ENCODE measurements at places on chromosomes 16 and 17.

GRCh38 chr17:10624969-10625368, 32.1 kb downstream of the MYH3 start:
- no peak for DNase-seq

- DNase-seq, result no peak
Measured at GRCh38 chr17:21268596-21269188, 15.5 kb upstream of the NATD1 start.

DNA sequence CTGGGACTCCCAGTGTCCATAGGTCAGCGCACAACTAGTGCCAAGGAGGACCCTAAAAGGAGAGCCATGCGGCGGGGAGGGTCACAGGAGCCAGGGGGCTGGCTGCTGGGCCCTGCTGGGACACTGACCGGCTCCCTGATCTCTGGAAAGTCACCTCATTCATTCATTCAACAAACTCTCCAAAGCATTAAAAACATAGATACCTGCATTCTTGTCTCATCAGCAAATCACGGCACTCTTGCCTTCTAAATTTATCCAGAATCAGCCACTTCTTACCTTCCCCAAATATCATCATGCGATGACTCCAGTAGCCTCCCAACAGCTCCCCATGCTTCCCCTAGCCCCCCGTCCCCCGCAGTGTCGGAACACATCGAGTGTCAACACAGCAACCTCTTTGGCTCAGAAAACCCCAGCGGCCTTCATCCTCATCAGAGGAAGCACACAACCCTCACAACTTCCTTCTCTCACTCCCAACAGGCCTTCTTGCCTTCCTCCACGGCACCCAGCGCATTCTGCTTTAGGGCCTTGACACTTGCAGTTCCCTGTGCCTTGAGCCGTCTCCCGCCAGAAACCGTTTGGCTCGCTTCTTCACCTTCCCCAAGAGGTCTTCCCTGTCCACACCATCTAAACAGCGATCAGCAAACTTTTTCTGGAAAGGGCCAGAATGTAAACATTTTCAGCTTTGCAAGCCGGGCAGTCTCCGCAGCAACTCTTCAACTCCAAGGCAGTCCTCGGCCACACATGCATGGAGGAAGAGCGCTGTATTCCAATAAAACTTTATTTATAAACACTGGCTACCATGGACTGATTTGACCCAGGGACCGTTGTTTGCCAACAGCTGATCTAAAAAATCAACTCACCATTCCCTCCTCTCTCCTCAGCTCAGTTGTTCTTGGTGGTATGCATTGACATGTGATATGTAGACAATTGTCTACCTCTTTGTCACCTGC, 119.5 kb upstream of the TNRC6C start:
- DNase-seq, result no peak

- no peak for DNase-seq
Measured at GRCh38 chr17:38324141-38324697, 19.5 kb downstream of the GPR179 start.

GRCh38 chr17:49487183-49487582, 7.9 kb upstream of the NGFR start:
- DNase-seq, result no peak

DNA sequence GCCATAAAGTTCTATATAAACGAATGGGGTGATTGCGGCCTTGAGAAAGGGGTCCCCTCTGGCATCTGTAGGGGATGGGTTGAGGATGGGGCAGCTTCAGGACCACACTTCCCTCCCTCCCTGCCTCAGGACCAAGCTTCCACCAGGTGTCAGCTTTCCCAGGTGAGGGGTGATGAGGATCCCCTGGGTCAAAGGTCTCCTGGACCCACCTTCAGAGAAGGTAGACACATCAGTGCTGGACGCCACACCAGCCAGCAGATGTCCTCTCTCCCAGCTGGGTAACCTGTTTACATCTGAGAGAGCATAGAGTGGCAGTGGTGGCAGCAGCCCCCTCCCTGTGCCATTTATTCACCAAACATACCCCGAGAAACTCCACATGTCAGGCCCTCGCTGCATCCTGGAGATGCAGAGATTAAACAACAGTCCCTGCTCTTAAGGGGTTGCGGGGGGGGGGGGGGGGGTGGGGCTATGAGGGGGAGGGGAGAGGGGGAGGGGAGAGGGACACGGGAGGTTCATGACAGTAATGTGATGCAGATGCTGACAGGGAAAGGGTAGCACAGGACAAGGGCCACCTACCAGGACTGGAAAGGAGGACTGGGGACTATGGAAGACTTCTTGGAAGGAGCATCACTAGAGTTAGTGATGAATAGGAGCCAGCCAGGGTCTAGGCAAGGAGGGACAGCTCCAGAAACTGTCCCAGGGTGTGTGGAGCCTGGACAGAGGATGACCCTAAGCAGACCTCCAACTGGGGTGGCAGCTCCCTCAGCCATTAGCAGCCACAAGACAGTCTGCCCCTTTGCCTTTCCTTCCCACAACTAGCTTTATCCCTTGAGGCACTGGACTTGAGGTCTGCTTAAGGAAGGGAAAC, 5.0 kb downstream of the PROCA1 start:
- DNase-seq, result no peak

GRCh38 chr17:10812674-10813073, 8.8 kb upstream of the TMEM238L start:
- no peak for DNase-seq

- DNase-seq, result no peak
Measured at GRCh38 chr17:41769346-41769862, 17.1 kb downstream of the JUP start.

DNA sequence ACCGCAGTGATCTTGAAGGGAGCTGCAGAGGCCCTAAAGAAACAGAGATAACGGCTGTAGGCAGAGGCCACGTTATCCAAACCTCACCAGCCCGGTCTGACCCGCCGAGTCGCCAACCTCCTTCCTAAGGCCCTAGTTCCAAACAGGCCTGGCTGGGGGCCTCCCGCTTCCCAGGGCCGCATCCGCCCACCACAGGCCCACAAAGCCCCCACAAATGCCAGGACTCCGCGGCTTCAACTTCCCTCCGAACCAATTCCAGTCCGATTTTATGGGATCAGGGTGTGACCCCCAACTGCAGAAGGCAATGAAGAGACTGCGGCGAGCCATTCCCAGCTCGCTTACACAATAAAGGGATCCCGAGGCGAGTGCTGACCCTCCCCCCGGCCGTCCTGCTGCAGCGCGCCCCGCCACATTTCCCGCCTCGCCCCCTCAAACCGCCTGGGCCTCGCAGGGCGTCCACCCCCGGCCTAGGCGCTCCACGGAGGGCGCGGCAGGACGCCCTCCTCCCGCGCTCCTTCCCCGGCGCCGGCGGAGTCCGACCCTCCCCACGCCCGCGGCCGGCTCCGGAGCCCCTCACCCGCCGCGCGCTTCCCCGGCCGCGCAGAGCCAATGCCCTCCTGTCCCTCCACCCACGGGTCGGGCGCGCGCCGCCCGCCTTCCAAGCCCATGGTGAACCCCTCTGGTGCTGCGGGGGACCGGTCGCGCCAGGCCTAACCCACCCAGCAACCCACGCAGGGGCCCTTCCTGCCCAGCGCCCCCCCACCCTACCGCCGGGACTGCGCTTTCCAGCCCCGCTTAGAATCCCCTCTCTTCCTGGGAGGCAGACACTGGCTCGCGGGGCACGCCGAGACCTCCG, 926 bp downstream of the MYH10 start:
- DNase-seq, result peak; percentile 25

DNA sequence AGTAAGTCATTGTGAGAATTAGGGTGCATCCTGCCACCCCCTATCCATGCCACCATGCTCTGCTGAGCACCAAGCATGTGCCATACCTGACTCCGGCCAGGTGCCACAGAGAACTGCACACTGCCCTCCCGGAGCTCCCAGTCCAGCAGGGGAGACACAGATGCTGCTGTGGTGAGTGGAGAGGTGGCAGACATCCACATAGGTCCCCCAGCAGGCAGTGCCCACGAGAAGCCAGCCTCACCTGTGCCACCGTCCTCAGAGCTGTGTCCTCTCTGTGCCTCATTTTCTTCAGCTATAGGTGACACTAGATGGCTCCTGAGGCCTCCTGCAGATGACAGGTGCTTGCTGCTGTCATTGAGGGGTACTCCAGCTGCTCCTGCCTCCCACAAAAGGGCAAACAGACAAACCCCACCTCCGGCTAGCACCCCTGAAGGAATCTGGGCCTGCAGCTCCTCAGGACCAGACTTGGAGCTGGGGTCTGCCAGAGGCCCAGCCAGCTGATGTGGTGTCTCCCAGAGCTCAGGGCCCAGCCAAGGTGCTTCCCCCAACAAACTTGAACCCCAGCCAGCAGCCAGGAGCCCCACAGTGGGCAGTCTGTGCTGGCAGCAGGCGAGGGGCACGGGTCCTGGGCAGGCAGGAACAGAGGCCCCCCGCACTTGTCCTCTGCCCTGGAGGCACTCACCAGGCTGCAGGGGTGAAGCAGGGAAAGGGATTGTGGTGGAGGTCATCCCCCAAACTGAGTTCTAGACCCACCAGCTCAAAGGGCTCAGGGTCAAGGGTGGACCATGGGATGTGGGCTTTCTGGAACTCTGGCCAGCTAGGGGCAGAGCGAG, 17.1 kb downstream of the FOXJ1 start:
- DNase-seq, result no peak

DNA sequence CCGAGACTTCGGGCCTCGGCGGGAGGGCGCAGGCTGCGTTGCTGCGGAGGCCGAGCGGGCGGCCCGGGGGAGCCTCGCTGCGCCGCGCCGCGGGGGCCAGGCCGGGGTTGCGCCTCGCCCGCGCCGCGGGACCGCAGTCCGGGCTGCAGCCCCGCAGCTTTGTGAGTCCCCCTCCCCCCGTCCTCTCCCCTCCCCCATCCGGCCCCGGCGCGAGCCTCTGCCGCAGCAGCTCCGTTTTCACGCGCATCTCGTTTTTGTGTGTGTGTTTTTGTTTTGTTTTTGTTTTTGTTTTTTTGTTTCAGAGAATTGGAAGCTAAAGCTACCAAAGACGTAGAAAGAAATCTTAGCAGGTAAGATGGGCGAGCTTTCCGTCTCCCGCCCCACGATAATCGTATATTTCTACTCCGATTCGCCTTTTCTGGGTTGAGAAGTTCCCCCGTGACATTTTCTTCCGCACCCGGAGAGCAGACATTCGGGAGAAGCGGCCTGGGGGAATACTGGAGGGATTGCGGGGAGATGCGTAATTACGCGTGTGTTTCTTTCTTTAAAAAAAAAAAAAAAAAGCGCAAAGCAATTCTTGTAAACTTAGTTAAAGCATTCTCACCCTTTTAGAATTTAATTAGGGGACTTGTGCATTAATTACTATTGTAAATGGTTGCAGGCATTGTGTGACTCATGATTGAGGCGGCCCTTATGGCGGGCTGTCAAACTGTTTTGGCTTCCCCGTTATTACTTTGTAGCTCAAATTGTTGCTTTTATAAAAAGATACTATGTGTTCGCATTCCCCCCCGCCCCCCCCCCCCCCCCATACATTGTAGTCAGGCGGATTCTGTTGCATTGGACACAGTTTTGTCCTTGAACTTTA, 732 bp downstream of the TNRC6A start:
- no peak for DNase-seq

GRCh38 chr16:19766988-19767387, 48.9 kb downstream of the IQCK start:
- no peak for DNase-seq

GRCh38 chr16:72311426-72311825, 139.5 kb upstream of the PMFBP1 start:
- DNase-seq, result no peak

- no peak for DNase-seq
Measured at GRCh38 chr16:89697616-89698331, 3.7 kb downstream of the SPATA2L start.

- DNase-seq, result no peak
Measured at GRCh38 chr17:35011671-35012216, 31.4 kb downstream of the LIG3 start.

DNA sequence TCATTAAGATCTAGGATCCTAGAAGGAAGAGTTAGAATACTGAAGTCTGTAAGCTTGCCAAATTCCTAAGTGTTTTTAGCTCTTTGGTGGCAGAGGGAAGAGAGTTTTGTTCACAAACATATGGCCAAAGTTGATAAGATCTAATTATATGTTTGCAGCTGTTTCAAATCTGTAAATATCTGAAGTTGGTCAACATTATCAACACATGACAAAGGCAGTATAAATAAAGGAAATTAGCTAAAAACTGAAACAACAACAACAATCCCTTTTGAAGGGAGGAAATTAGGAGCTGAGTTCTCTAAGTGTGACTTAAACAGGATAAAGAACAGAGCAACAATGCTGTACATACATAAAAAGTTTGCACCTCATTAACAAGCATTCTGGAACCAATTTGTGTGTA, 208.7 kb downstream of the KCNJ2 start:
- no peak for DNase-seq

DNA sequence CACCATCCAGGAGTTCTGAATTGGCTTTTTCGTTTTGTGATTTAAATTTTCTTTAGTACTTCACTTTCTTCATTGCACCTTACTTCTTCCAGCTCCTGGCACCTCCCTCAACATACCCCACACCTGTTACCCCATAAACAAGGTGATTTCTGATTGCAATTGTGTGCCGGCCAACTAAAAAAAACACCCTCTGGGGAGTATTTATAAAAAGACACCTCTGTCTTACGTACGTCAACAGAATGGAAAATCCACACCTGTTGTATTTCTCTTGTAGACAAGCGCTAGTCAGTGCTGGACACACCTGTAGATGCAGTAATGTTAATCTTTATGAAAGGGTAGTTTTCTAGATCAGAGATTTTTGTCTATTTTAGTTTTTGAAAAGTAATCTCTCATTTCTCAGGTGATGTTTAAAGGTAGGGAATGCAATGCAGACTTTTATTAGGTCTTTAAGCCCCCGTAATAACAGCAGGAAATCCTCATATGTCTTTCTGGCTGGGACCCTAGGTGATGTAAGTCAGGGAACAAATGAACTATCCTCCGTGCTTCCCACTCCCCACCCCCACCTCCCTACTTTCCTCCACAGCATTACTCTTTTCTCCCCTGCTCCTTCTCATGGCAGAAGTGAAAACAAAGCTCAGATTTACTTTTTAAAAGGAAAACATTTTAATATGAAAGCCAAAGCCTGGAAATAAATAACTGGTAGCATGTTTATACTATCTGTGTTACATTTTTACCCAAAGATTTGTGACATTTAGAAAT, 4.2 kb downstream of the MSI2 start:
- DNase-seq, result no peak

DNA sequence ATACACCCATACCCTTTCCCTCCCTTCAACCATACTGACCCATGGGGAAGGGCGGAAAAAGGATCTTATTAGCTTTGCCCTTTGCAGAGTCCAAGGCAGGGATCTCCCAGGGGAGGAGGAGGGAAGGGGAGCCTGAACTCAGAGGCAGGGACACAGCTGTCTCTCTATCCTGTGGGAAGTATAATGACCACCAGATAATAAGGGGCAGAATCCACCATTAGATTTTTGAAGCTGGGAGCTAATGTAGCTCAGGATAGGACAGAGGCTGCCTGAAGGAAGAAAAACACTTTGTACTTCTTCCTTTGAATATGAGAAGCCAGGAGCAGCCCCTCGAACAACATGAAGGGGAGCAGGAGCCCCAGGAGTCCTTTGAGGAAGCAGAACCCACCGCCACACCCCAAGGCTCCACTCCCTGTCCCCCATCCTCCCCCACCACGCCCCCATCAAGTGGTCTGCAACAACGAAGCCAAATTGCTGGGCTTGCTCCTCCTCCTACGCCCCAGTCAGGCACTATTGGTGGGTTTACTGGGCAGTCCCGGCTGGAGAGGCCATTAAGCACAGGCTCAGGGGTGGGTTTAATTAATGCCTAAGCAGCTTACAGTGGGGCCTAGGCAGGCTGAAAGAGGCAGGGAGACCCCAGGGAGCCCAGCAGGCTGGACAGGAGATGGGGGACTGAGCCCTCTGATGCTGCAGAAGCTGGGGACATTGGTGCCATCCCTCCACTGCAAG, 5.3 kb downstream of the MPP2 start:
- DNase-seq, result no peak
